MM.1S (cell line): ENCODE measurements at places on chromosomes 1 and 21.

DNA sequence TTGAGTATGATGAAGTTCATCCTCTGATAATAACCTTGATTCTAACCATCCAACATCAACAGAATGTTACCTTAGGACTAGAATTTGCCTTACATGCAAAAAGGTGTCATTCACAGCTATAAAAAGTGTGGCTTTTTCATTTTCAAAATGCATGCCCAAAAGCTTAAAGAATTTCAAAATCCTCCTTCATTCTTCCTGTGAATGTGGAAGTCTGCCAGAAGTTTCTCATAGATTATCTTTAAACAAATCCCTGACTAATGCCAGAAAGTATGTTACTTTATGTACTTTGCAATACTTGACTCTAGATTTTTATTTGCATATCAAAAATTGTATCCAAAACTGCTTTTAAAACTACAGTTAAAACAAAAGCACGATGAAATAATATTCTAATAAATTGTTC lies 270.6 kb upstream of the ZRANB2 start:
- DNase-seq = no peak

- DNase-seq = peak; percentile 70
Observed at GRCh38 chr1:18875107-18875795, 15.8 kb upstream of the TAS1R2 start.

- DNase-seq = no peak
Observed at GRCh38 chr1:49854741-49855140, 169.0 kb downstream of the AGBL4 start.

- DNase-seq = no peak
Observed at GRCh38 chr1:106747232-106747631, 309.2 kb upstream of the PRMT6 start.

GRCh38 chr1:117824616-117825015 lies 104.8 kb downstream of the GDAP2 start:
- no peak for DNase-seq

DNA sequence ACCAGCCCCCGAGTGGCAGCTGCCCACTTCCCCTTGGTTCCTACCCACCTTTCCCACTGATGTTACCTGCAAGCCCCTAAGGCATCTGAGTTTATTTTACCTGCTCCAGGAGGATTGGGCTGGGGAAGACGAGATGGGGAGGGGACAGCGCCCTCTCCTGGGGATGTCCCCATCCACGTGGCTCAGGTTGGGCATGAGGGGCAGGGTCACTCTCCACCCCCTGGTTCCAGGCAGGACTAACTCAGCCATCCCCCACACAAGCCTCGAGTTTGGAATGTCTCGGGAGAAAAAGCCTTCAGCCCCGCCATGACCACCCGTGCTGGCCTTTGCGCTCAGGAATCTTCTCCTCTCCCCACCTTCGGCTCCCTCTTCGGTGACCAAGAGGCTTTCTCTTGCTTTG lies 90.0 kb downstream of the ARHGEF10L start:
- DNase-seq = no peak

DNA sequence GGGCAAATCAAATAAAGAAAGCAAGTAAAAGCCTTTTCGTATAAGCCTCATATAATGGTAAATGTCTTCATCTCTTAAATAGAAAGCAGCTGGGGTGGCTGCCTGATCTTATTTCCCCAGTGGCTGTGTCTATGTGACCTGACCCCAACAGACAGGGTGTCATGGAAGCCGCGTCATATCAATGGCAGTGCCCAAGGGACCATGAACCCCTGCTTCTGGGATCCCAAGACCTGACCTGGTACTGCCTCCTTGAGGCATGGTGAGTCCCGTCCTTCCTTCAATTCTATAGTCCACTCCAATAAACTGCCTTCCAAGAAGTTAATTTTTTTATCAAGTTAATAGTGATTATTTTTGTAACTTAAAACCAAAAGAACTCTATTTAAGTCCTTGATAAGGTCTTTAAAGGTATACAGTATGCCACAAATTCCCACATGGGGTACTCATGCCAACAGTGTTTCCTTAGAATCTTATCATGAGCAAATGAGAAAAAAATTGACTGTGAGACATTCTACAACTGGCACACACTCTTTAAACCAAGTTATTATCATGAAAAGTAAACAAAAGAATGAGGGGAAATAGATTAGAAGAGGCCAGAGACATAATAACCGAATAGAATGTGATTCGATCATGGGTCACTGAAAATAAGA lies 104.6 kb downstream of the ADSS2 start:
- DNase-seq = no peak

GRCh38 chr21:42220138-42220701 lies 1.3 kb downstream of the ABCG1 start:
- DNase-seq = peak; percentile 79

- DNase-seq = no peak
Observed at GRCh38 chr1:85544689-85545215, 35.8 kb upstream of the CCN1 start.

- no peak for DNase-seq
Observed at GRCh38 chr1:19437891-19438294, 47.4 kb downstream of the CAPZB start.

DNA sequence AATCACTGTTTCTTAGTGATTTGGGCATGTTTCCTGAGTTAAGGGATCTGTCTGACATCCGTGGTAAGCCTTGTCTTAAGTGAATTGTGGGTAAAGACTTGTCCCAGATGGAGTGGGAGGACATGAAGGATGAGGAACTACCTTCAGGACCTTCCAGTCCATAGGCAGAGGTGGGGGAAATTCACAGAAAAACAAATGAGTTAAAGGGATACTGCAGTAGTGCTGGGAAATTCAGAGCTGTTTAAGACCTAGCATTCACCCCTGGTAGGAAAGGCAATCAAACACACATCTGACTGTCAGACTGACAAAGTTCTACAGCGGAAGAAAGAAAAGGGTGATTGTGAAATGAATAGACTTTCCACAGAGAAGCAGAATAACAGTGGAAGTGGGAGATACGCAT lies 3.0 kb downstream of the GNAT2 start:
- DNase-seq = no peak

- no peak for DNase-seq
Observed at GRCh38 chr1:7975212-7975865, 13.8 kb downstream of the PARK7 start.

DNA sequence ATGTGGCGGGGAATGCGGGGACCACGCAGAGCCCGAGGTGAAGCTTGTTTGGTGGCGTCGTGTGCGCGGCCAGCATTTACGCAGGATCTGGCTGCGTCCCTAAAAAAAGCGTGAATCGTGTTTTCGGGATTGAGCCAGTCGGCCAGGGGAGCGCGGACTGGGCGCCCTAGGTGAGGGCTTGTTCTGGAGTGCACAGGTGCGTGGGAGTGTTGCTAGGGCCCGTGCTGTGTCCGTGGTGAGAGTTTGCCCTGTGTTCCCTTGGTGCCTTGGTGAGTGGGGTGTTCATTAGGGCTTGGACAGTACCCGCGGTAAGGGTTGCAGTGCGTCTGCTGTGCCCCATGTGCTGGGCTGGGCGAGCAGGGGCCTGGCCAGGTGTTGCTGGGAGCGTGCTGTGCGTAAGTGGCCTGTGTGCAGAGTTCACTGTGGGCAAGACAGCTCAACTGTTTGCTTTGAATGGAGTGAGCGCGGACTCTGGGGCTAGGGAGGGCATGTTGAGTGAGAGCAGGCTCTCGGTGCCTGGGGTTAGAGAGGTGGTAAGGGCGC lies 673 bp downstream of the CD46 start:
- peak; percentile 72 for DNase-seq

DNA sequence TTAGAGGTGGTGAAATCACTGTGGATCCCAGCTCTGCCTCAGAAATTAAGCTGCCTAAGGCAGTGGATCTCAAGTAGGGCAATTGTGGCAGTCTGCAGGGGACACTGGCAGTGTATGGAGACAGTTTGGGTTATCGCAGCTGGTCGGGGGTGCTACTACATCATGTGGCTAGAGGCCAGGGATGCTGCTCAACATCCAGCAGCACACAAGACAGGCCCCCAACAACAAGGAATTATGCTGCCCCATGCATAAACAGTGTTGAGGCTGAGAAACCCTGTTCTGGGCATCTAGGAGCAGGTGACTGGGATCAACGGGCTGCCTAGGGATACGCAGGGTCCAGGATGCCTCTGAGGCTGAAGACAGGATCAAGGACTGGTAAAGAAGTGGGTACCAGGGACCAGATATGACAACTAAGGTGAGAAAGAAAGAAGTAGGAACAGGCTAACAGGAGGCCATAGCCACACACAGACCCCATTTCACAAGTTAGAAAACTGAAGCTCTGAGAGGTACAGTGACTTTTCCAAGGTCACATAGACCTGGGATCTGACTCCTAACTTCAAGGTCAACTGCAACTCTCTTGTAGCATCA lies 8.7 kb downstream of the BATF3 start:
- no peak for DNase-seq

DNA sequence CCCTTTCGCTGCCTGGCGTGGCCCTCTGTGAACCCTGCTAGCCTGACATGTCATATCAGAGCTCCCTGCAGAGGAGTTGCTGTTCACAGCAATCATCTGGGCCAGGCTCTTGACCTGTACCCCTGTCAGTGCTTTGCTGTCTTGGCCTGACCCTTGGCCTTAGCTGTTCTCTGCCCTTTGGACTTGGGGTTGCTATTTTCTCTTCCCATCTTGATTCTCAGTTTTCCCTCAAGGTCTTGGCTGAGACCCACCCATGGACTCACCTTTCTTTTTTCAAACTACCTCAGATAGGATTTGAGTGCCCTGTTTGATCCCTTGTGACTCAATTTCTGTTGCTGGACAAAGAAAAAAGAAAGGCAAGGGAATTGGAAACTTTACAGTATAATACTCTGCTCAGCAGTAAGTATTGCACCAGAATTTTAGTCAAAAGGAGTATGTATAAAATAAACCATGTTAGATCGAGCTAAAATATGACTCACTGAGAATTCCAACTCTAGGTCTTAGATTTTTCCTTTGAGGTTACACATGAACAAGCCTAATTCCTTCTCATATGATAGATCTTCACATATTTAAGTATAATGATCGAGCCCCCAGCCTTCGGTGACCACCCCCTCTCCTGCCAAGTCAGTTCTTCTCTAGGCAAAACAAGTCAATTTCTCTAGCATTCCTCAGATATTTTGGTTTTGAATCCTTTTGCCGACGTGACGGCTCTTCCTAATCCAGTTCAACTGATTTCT lies 110.5 kb downstream of the NGF start:
- DNase-seq = no peak

DNA sequence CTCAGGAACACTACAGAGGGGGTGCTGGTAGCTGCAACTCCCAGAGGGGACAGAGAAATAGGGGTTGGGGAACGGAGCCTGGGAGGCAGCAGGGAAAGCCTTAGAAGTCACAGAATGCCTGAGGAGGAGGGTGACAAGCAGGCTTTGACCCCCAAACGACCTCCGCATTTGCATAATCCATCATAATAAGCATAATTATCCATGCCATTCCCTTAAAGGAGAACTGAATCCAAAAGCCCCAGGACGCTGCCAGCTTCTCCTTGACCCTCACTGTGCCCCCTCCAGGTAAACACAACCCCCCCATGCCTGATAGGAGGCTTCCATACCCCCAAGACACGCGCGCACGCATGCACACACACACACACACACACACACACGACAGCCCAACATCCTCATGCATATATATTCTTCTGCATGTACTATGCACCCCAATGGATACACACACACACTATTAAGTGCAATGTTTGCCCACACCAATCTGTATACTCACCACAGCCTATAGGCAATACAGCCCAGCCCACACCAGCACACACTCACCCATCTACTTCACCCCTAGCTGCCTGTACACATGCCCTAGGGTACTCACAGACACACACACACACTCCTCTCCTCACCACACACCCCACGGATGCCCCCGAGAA lies 27.8 kb downstream of the SDC3 start:
- no peak for DNase-seq

GRCh38 chr1:86775395-86775794 lies 71.0 kb downstream of the SH3GLB1 start:
- no peak for DNase-seq

DNA sequence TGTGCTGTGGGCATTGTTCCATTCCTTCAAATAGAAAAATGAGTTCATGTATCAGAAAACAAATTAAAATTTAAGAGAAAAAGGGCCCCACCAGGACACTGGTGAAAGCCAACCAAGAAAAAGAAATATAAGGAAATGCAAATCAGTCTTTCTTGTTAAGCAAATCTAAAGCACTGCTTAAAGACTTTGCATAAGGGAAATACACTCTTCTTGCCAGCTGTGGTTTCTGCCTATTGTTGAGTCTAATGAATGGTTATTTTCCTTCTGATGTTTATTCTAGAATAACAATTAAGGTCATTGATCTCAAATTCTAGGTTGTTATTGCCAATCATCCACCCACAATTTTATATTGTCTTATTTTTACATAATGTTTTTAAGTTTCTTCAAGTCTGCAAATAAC lies 158.6 kb upstream of the SNX7 start:
- DNase-seq = no peak
